ENCODE measurements at places on chromosomes 3 and 15.

DNA sequence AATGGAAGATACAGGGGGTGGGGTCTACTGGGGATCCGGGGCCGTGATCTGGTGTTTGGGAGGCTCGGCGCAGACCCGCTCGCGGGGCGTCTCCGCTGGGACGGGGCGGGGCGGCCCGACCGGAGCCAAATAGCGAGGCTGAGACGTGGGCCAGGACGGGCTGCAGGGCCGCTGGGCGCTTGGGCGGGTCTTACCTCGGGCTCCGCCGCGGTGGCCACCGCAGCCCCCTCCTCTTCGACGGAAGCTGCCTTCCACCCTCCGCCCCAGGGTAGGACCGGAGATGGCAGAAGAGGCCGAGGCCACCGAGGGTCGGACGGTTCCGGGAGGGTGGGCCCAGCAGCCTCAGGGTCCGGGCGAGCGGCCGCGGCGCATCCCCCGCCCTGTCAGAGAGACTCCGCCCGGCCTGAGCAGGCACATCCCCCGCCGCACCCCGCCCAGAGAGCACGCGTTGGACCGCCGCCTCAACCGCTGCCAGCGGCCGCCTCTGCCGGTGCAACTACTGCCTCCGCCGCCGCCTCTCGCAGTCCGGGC, 399 bp downstream of the MYO9A start:
- DNase-seq: no peak

- DNase-seq: no peak
Measured at GRCh38 chr3:171967137-171967783, 72.1 kb upstream of the FNDC3B start.

GRCh38 chr3:143170074-143170473, 50.5 kb downstream of the CHST2 start:
- no peak for DNase-seq

- DNase-seq: no peak
Measured at GRCh38 chr15:82946155-82946701, 6.3 kb downstream of the HOMER2 start.

DNA sequence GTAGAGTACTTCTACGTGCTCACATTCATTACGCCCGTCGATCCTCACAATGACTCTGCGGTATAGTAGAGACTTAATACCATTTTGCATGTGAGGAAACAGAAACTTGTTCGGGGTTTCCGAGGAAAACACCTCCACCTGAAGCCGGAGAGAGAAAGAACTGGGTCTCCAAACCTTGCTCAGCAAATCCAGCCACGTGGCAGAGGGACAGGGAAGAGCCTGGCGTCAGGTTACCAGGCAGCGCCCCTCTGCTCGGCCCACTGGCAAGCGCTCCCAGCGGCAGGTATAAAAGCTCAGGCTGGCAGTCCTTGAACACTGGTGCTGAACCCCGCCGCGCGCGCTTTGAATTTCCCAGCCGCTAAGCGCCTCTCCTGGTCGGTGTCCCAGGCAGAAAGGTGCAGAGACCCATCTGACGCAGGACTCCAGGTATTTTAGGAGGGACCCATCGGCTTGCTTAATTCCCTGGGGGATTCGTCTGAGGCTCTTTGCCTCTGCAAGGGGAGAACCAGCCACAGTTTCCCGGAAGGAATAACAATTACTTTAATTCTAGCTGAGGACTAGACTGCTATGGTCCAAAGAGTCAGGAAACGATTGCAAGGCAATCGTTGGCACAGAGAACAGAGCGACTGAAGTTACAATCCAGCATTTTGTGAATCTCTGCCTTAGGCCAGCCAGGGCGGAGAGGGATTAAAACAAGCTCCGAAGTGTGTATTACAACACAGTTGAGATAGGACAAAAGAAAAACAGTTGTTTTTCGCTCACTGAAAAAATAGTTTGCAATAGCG, at the start of gene C2CD4A:
Gene C2CD4A, plus strand, starts transcription at position 315 of the 785 bp plus-strand sequence. CDS start 637 bp downstream, outside the sequence.
- DNase-seq: no peak

DNA sequence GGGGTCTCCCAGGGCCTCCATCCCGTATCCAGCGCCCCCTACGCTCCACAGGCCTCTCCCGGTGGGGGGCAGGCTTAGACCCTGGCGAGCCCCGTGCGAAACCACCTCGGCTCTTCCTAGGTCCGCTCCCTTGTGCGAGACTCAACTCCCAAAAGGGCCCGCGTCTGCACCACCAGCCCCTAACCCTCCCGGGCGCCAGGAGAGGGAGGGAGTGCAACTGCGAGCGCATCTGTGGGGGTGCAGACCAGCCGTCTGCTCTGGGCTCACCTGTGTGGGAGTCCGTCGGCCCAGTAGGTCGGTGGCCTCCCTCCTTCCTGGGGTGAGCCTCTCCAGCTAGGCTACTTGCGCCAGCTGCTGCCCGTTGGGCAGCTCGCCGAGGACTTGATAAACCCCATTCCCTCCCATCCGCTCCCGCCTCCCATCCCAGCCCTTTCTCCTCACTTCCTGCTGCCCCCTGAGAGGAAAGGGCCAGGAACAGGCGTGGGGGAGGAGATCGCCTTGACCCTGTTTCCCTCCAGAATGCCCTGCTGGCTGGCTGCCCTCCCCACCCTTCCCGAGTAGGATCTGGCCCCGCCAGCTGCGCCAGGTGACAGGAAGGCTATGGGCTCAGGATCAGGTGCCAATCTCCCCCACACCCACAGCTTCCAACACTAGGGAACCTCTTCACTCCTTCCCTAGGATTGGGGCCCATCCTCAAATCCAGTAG, at the start of gene HYAL2:
Gene HYAL2, minus strand, starts transcription at position 360 of the 706 bp plus-strand sequence. CDS start 2,256 bp downstream, outside the sequence.
- no peak for DNase-seq

GRCh38 chr3:136186344-136186743, 9.8 kb downstream of the MSL2 start:
- no peak for DNase-seq

- DNase-seq: no peak
Measured at GRCh38 chr3:76789237-76789636, 250.7 kb upstream of the ROBO2 start.

DNA sequence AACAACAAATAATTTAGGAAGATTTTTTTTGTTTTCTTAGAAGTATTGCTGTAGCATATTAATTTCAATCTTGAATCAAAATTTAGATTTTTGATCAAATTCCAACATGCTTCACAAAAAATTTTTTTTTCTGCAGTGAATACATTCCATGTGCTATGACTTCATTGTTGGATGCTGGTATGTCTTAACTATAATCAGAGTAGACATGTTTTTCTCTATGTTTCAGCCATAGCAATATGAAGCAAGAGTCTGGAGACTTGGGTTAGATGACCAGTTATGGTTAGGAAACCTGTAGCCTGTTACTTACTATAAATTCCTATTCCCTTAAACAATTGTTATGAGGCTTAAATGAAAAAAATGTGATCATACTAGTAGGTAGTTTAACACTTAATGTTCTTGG, 176.1 kb upstream of the CHL1 start:
- no peak for DNase-seq

- DNase-seq: no peak
Measured at GRCh38 chr3:117017135-117017894, 307.7 kb downstream of the TUSC7 start.

- no peak for DNase-seq
Measured at GRCh38 chr15:62994975-62995681, 47.4 kb upstream of the TPM1 start.

- DNase-seq: no peak
Measured at GRCh38 chr15:62740141-62741004, 302.2 kb upstream of the TPM1 start.

DNA sequence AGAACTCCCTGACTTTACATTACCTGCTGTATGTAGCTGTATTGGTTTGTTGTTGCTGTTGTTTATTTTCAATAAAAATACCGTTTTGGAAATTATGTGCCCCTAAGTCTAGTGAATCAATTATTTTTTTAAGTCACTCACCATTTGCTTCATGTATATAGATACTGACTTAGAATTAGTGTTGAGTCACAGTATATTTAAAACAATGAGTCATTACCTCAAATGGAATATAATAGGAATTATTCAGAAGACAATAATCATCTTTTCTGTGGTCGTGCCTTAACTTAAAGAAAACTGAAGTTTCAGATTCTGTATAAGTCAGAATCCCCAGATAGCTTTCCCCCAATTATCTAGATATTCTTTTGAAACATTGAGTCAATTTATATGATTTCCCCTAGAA, 21.0 kb upstream of the ALDH1A2 start:
- no peak for DNase-seq

- DNase-seq: no peak
Measured at GRCh38 chr3:69212411-69213160, 90.2 kb upstream of the LMOD3 start.

GRCh38 chr15:67103869-67104268, 38.5 kb downstream of the SMAD3 start:
- DNase-seq: no peak

DNA sequence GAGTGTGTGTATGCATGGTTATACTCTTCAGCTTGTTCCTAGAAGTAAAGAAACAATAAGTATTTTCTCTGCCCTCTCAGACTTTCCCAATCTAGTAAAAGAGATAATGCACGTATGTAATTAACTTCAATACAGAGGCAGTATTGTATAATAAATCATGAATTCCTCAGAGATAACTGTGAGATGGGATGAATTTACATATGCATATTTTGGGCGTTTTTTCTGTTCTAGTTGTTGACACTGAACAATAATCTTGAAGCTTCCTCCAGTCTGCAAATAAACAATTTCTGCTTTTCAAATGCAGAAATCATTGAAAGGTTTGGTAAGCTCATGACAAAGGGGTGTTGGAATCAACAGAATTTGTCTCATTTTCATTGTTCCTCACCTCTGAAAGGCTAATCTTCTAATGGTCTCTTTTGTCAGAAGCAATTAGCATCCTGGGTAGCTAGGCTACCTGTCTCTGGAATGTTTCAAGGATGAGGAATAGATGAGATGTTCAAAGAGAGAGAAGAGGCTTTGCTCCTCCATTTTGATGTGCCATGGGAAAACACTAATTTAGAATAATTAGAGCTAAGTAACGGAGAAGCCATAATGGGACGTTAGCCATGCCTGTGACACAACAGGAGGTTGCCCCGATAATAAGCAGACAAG, 43.3 kb upstream of the SIAH2 start:
- DNase-seq: no peak

- DNase-seq: no peak
Measured at GRCh38 chr15:101068961-101069653, 149.9 kb downstream of the LRRK1 start.

- DNase-seq: no peak
Measured at GRCh38 chr15:70204652-70205051, 106.9 kb upstream of the TLE3 start.

- no peak for DNase-seq
Measured at GRCh38 chr15:98753726-98754656, 105.7 kb downstream of the IGF1R start.

DNA sequence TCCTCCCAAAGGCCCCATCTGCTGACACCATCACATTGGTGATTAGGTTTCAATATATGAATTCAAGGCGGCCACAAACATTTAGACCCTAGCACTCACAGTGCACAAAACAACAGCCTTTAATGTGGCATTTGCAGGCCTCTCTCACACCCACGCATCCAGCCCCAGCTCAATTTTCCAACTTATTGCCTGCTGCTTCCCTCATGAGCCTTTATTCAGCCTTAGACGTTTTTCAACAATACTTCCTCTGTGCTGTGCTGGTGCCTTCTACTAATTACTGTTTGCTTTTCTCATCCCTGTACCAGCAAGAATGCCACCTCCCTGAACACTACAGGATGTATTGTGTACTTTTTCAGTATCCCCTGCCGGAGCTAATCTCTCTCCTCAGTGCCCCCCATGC, 334.6 kb downstream of the GABRB3 start:
- DNase-seq: no peak

GRCh38 chr15:82850731-82851130, 41.3 kb downstream of the WHAMM start:
- no peak for DNase-seq

DNA sequence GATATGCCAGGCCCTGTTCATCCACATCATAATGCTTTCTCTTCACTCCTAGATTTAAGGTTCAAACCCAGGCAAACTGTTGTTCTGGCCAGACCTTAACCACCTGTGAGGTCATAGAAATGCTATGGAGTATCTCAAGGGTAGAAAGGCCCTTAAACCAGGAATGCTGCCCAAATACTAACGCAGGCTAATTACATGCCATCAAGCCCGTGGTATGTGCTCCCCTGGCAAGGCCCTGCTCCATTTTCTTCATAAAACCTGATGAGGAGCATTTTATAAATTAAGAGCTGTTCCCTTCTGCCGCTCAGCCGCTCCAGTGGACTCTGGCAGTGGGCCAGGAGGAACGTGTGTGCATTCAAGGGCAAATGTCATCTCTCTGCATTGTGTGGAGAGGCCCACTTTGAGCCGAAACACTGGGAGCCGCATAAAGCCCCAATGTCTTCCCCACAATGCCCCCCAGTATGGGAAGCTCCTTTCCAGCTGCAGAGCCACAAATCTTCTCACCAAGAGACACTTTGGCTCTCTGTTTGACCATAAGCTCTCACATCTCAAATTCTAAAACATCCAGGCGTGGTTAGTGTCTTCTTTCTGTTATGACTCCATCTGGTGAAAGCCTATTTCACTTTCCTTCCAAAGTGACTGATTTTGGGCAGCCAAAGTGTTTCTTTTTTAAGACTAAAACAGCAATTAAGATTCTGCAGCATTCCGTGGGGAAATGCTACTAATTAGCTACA, 210.8 kb upstream of the NR2E3 start:
- DNase-seq: no peak

GRCh38 chr15:61943992-61944391, 116.3 kb downstream of the VPS13C start:
- DNase-seq: no peak

- no peak for DNase-seq
Measured at GRCh38 chr3:16305111-16305541, 40.1 kb downstream of the OXNAD1 start.

DNA sequence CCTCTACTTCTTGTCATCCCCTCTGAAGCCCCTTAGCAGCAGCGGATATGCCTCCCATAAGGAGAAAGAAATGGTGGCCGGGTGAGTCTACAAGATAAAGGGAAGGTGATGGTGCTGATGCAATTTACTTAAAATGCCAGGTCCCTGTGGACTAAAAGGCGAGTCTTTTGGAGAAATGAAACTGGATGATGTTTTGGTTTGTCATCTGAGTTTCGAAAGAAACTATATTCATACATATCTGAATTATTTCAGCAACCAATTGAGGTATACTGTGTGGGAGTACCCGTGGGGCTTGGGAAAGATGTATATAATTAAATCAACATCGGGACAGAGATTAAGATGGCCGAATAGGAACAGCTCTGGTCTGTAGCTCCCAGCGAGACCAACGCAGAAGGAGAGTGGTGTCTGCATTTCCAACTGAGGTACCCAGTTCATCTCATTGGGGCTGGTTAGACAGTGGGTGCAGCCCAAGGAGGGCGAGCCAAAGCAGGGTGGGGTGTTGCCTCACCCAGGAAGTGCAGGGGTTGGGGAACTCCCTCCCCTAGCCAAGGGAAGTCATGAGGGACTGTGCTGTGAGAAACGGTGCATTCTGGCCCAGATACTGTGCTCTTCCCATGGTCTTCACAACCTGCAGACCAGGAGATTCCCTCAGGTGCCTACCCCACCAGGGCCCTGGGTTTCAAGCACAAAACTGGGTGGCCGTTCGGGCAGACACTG, 210.6 kb upstream of the CHRM5 start:
- DNase-seq: no peak

GRCh38 chr3:47838503-47838902, 35.6 kb downstream of the DHX30 start:
- DNase-seq: no peak

GRCh38 chr3:107992976-107993684, 97.7 kb downstream of the CD47 start:
- no peak for DNase-seq

All from NCI-H187 treated with DMSO at 0.1 percent for 48 hours (cell line).